ENCODE measurements at places on chromosomes 5 and 9. TPM values are rescaled to one million over a fixed set of nuclear protein-coding genes. Genes with fewer than 3 reads are reported as not detected.

Gene FRMPD1
- total RNA-seq, result 0.06 TPM

Gene PLEKHG4B
- 9.0 TPM for total RNA-seq

Gene ZNF883
- total RNA-seq, result 6.5 TPM

Gene EIF4E1B
- total RNA-seq, result not detected

Gene THBS4
- 3.2 TPM for total RNA-seq

Gene PDZD2
- 0.91 TPM for total RNA-seq

Gene ACSL6
- 0.06 TPM for total RNA-seq

Gene FCN2
- total RNA-seq, result not detected

Gene SLC6A7
- 0.06 TPM for total RNA-seq

Gene RGMB
- 17.9 TPM for total RNA-seq

Gene N4BP3
- 3.5 TPM for total RNA-seq

Gene NDFIP1
- 31.8 TPM for total RNA-seq

Gene MCTP1
- total RNA-seq, result 11.3 TPM

Gene FBN2
- total RNA-seq, result 19.1 TPM

Gene MSX2
- 11.1 TPM for total RNA-seq

Gene HEMGN
- 0.17 TPM for total RNA-seq

Gene PCDHGA6
- total RNA-seq, result 0.46 TPM

Gene CREBRF
- total RNA-seq, result 3.4 TPM

Gene SLC46A2
- not detected for total RNA-seq

Gene ACTL7A
- total RNA-seq, result not detected

Gene NEUROG1
- total RNA-seq, result not detected

Gene SMIM32
- not detected for total RNA-seq

Gene ZMAT2
- total RNA-seq, result 124 TPM

Gene JMY
- 6.4 TPM for total RNA-seq

Gene GRIN1
- 0.06 TPM for total RNA-seq

Gene RALGPS1
- total RNA-seq, result 18.7 TPM

All from Daoy (cell line).